ENCODE measurements at places on chromosomes 6 and 20.

GRCh38 chr6:127484212-127484863 is 25.1 kb upstream of the KIAA0408 start:
- no peak for DNase-seq

DNA sequence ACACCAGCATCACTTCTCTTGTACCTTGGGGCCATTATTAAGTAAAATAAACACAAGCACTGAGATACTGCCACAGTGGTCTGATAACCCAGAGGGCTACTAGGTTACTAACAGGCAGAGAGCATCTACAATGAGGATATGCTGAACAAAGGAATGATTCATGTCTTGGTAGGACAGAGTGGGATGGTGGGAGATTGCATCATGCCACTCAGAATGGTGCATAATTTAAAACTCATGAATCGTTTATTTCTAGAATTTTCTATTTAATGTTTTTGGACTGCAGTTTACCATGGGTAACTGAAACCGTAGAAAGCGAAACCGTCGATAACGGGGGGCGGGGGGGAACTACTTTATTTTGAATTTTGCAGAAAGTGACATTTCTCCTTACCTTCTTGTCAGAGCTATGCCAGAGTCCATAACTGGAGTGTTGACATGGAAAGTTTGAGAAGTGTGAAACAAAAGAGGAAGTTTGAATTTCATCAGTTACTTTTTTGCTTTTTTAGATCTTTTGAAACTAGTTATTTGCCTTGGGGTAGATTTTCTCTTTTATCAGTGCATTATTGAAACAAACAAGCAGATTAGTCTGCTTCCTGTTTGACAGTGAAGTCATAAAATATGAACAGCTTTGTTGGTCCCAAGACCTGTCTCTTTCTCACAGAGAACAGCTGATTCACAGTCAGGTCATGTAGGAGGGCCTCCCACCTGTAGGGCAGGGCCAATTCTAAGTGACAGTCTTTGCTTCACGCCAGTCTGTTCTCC is 124.9 kb downstream of the KLHL32 start:
- peak; percentile 3 for DNase-seq

GRCh38 chr20:57308451-57309271 is 20.9 kb upstream of the SPO11 start:
- DNase-seq: no peak

DNA sequence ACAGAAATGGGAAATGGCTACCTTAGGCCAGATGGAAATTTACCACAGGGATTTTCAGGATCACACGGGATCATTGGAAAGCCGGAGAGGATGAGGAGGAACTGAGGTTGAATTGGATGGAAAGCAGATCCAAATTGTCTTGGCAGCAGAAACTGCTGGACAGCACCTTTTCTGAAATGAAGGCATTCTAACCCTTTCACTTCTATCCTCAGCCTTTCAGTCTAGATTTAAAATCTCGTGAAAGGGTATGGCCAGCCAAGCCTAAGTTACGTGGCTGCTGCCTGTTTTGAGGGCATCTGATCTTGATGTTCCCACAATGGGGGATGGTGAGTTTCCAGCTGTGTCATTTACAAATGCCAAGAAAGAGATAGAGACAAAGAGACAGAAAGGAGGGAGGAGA is 358.2 kb downstream of the KIF16B start:
- DNase-seq: no peak

GRCh38 chr6:108115598-108116058 is 41.1 kb upstream of the OSTM1 start:
- DNase-seq: no peak

GRCh38 chr20:64171211-64171610 is 7.0 kb downstream of the MYT1 start:
- no peak for DNase-seq

DNA sequence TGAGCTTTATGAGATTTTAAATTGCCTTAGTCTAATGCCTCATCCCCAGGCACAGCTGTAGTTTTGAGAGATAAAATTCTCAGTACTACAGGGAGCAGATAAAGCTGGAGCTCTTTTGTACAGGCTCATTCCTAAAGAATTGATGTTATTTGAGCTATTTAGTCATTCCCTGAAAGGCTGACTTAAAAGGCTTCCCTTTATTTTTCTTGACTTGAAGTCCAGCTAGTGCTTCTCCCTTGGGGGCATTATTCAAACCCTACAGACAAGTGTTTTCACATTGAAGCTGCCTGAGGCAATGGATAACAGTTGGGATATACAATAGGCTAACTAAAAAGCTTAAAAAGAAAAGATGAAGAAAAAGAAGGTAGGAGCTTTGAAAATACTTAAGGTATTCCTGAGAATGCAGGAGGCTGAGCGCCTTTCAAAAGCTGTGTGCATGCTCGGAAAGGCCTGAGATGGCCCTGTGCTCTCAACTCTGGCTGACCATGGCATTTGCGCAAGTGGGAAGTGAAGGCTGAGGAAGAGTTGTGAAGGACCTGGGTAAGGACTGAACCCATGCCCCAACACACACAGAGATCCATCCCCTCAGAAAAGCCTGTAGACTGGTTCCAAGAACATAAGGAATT is 315.1 kb downstream of the SMOC2 start:
- no peak for DNase-seq

GRCh38 chr20:20138301-20139064 is 86.2 kb downstream of the CFAP61 start:
- DNase-seq: no peak

- DNase-seq: no peak
These were observed 159.2 kb upstream of the CST7 start for GRCh38 chr20:24789877-24790276.

DNA sequence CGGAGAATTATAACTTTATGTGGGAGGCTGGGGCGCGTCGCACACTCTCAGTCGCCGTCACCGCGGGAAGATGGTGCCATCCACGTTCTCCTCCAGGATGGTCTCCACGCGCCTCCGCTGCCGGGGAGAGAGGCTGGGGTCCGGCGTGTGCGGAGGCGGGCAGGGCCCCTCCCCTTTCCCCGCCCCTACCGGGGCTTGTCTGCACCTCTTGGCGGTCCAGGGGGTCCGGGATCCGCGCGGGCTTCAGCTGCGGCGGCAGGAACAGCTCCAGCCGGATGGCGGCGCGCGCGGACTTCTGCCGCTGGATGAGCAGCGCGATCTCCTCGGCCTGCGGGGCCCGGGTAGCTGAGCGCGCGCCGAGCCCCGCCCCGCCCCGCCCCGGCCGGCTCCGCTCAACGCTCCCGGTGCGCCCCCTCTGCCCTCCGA is 807 bp downstream of the LKAAEAR1 start:
- DNase-seq: peak; percentile 61

DNA sequence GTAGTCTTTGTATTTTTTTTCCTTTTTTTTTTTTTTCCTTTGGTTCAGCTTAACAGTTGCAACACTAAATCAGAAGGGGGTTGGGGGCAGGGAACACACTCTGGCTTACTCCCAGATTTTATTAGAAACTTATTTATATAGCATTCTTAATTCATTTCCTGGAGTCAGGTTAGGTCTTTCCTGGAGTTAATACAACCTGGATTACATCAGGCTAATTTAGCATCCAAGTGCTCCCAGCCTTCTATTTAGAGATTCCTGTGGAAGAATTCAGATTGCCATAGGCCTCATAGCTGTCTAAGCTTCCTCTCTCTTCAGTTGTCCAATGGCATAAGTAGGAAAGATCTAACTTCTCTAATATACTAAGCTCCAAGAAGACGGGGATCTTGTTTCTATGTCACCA is 35.8 kb upstream of the PKHD1 start:
- DNase-seq: no peak

GRCh38 chr6:36387440-36388303 is at the start of gene ETV7:
Gene ETV7 (minus strand): TSS chr6:36387669. CDS start chr6:36387541, 128 bp downstream.
- peak; percentile 23 for DNase-seq

- DNase-seq: no peak
These were observed 313.1 kb downstream of the TAF4 start for GRCh38 chr20:61752576-61752975.

- no peak for DNase-seq
These were observed 465.2 kb upstream of the CITED2 start for GRCh38 chr6:139839506-139840156.

- DNase-seq: no peak
These were observed 137.1 kb downstream of the ELOVL4 start for GRCh38 chr6:79810185-79810705.

GRCh38 chr6:138004430-138005287 is 102.6 kb downstream of the PERP start:
- DNase-seq: no peak

GRCh38 chr20:32962053-32962452 is 42.2 kb downstream of the SUN5 start:
- DNase-seq: no peak

DNA sequence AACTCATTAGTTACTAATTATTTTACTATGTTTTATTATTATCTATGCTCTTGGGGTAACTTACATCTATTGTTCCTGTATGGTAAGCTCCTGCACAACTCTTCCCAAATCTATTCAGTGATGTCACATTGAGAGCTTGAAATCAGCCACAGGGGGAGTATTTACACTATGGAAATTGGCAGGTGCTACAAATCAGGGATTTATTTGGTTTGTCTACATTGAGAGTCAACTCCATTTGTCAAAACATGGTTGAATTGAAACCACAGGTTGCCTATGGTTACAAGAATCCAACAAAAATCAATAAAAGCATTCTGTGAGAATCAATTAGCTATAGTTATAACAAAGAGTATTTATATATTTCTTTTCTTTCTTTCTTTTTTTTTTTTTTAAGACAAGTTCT is 3.9 kb upstream of the FITM2 start:
- no peak for DNase-seq

All from activated CD4-positive, alpha-beta T cell treated with anti-CD3 and anti-CD28 coated beads for 24 hours (primary cell).